Amniotic epithelial cell (primary cell): ENCODE measurements at places on chromosomes 2 and 18.

DNA sequence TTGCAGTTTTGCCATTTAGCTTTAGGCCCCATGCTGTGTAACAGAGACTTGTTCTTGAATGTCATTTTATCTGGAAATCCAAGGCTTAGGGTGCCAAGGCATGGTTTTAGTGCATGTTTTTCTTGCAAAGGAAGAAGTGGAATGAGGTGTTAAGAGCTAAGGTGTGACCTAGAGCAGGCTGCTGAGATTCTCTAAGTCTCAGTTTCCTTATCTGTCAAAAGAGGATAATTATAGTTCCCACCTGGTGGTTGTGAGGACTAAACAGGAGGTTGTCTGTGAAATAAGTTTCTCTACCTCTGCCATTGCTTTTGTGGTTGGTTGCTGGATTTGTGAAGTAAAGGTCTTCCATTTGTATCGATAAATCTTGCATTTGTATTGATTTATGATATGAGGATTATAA is 82.0 kb downstream of the TANC1 start:
- DNase-seq: no peak

DNA sequence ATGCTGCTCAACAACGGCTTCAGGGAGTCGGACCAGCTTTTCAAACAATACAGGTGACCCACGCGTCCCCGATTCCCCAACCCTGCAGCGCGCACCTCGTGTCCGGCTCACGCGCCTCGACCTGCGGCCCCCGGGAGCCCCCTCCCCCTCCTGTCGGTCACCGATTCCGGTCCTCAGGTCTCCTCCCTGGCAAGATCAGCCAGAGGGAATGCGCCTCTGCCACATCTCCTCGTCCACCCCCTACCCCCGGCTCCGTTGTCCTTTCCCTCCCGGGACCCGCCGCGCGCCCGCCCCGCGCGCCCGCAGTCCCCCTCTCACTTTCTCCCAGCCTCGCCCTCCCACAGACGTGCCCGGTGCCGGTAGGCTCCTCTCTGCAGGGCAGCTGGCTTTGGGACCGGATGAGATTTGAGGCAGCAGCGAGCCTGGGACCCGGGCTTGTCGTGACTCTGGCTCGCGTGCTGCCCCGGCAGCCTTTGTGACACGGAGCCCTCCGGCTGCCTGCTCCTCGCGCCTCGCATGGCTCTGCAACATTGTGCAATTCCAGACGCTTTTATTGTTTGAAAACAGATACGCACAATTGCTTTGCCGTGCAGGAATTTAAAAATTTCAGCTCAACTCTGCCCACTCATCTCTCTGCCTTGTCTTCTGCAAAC is 558 bp downstream of the TTC39C start:
- peak; percentile 68 for DNase-seq

- no peak for DNase-seq
These were observed 288.2 kb upstream of the SPHKAP start for GRCh38 chr2:228469721-228470120.

GRCh38 chr2:172095146-172095904 is 7.4 kb downstream of the DLX2 start:
- DNase-seq: peak; percentile 52

- DNase-seq: no peak
These were observed 81.6 kb upstream of the TMEM17 start for GRCh38 chr2:62587592-62587991.

DNA sequence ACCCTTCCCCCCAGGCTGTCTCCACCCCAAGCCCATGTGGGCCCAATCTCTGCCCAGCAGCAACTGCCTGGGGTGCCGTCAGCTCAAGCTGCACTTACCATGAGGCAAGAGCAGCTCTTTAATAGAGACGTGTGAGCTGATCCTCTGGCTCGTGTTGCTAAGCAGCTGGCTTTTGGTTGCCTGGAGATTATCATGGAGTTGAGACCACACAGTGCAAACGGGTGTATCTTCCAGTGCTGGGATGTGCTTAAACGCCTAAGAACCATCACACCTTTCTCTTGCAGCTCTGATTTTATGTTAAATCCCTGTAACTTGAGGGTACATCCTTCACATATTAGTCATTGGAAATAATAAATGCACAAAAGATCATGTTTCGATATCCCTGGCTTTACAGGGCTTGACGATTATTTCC is 271.1 kb downstream of the PRKCE start:
- DNase-seq: peak; percentile 95

- peak; percentile 23 for DNase-seq
These were observed 17.2 kb downstream of the GPC1 start for GRCh38 chr2:240452462-240453256.

GRCh38 chr18:46418663-46419260 is 238.3 kb downstream of the LOXHD1 start:
- DNase-seq: no peak

DNA sequence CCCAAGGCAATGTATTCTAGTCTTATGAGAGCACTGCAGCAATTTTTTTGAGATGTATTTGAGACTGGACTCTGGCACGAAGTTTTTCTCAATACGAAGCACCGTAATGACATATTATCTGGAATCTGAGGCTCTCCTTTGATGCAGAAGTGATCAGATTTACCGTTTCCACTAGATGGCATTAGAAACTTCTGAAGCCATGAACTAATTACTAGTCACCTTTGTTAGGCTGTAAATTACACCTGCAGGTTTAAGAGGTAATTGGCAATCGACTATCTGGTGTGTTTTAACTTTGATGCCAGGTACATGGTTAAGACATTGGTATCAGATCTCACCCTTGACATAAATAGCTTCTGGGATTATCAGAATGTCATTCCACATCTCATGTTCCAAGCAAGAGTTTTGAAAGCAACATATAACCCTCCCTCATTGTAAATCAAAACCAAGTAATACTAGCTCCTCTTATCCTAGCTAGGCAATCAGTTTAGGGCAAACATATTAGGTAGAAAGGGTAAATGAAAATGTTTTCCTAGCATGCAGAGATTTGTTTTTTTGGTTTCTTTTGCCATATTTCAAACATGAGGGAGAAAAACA is 254.6 kb upstream of the SPRED2 start:
- DNase-seq: no peak

- peak; percentile 27 for DNase-seq
These were observed 46.8 kb upstream of the EML6 start for GRCh38 chr2:54676656-54677055.

- DNase-seq: no peak
These were observed 70.5 kb downstream of the ZFP36L2 start for GRCh38 chr2:43155851-43156411.

- DNase-seq: no peak
These were observed 50.8 kb downstream of the NCK2 start for GRCh38 chr2:105795575-105795934.

- no peak for DNase-seq
These were observed 48.7 kb downstream of the DHRS9 start for GRCh38 chr2:169118060-169118459.

GRCh38 chr2:207248702-207249377 is 83.1 kb upstream of the KLF7 start:
- peak; percentile 78 for DNase-seq

DNA sequence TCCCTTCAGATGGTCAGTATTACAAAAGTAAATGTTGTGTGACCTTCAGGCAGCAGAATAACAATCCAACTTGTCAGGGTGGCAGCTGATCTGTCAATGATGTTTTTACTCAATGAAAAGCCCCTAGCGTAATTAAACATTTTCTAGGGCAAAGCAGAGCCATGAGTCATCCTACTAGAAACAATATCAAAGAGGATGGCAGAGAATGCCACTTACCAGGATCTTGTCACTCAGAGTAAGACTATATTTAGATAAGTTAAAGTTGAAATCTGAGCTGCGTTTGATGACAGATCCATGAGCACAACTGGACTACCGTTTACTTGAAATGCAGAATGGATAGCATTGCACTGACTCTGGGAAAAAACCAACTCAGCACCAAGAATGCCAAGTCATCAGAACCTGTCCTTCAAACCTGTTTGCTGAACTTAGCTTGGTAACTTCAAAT is 612.6 kb upstream of the ACVR2A start:
- DNase-seq: no peak

GRCh38 chr18:2978661-2979106 is 34.3 kb downstream of the LPIN2 start:
- peak; percentile 84 for DNase-seq

GRCh38 chr2:208025037-208025813 is at the start of gene PLEKHM3:
Gene PLEKHM3 (minus strand): TSS chr2:208025527. CDS start chr2:208001639, 23,888 bp downstream.
- peak; percentile 82 for DNase-seq

DNA sequence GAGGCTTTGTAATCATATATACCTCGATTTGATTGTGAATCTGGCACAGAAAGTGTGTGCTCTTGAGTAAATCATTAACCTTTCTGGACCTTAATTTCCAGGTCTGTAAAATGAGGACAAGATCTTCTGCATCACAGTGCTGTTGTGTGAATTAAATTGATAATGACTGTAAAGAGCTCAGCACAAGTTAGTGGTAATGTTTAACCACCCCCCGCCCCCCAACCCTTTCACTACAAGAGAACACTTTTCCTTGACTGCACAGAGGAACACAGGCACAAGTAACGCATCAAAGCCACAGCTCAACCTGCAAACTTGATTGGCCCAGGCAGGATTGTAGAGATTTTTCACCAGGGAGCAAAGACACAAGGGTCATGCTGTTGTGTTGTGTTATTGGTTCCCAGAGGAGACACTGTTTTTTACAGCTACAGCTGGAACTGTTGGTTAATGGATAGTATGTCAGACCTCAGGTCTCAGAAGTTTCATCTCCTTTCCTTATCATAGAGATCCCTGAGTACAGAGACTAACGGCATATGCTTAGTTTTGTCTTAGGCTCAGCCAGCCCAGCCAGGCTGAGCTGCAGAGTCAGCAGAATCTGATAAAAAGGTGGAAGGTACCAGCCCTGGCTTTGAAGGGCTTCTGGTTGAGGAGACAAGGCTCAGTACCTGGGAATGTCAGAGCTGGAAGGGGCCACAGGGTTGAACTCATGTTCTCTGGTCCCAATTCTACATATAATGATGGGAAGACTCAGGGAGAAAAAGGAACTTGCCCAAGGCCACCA is 10.6 kb downstream of the SETBP1 start:
- DNase-seq: no peak

DNA sequence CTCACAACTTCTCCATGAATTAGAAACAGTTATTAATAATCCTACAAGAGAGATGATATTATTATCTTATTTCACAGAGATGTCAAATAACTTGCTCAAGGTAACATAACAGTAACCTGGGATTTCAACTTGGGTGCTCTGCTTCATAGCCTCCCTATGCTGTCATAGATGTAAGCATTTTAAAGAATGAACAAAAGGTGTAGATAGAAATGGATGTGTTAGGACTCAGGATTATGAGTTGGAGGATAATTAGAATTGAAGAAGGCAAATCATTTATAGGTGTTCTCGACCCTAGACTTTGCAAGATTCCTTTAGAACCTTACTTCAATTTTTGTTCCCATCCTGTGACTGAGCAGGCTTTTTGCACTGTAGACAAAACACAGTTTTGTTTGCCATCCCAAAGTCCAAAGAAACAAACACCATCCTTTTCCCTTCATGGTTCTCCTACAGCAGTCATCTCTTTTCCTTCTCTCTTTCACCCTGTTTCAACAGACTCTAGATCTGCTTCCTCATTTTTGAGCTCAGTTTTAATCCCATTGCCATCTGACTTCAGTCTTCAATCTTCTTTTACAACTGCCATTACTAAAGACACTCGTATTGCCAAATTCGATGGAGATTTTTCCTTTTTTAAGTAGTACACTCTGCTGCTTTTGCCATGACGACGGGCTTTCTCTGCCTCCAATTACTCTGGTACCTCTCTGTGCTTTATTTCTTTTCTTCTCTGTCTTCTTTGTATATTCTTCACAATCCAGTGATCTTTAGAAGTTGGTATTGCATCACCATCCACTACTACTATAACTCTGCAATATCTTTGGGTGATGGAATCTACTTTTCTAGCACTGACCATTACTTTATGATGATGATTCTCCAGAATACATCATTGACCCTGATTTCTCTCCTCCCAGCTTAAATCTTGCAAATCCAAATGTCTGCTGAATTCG is 4.5 kb downstream of the HNMT start:
- no peak for DNase-seq

DNA sequence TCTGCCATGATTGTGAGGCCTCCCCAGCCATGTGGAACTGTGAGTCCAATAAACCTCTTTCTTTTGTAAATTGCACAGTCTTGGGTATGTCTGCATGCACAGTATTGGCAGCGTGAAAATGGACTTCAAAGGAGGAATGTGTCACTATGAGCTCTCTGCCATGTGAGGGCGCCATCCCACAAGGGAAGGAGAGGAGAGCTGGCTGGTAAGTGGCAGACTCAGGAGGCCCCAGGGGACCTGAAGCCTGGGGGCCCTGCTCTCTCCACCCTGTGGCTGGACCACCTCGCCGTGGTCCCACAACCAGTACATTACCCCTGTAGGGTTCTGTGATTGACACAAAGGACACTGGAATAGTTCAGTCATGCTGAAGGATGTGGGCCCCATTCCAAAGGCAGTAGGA is 122.1 kb downstream of the RPIA start:
- DNase-seq: no peak

GRCh38 chr2:86323273-86324021 is 14.0 kb downstream of the REEP1 start:
- DNase-seq: no peak

- DNase-seq: no peak
These were observed 418.2 kb upstream of the SLC39A10 start for GRCh38 chr2:195238826-195239225.

- DNase-seq: no peak
These were observed 27.7 kb upstream of the STEAP3 start for GRCh38 chr2:119195887-119196286.

DNA sequence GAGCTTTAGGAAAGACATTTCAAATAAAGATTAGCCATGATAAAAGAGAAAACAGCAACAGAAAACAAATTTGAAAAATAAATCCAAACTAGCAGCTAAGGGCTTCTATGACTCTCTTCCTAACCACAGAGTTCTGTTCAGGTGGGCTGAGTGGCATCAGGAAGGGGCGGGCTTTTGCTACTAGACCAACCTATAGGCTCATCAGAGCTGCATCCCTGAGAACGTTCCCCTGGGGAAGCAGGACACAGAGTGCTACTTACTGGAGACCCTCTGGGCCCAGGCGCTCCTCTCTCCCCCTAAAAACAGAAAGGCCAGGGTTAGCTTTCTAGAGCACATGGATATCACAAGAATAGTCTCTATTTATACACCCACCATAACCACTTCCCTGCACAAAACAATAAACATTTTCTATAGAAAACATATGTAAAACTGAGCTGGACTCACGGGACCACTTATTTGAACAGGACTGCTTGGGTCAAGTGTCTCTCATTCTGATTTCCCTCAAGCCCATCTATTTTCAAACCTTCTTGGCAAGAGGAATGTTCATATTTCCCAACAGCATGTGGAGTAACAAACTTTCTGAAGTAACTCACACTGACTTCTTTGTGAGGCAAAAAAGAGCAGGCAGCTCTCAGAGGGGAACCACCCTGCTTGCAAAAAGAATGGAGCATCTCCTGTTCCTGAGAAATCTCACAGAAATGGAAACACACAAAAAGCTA is 78.9 kb upstream of the LMAN1 start:
- no peak for DNase-seq

DNA sequence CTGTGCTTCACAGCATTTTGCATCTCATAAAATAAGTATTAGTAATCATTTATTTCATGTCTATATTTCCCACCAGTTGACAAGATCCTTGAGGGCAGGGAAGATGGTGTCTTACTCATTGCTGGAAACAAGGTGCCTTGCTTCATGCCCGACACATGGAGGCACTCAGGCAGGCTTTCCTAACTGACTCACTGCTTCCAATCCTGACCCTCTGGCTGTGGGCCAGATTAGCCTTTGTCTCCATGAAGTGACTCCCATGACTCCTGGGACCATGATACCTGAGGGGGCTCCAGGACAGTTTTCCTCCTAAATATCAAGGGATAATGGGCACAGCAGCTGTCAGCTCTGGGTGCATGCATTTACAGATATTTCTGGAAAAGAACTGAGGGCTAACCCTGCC is 275.1 kb downstream of the AGPS start:
- peak; percentile 34 for DNase-seq

- no peak for DNase-seq
These were observed 114.3 kb downstream of the PRKCE start for GRCh38 chr2:45765728-45766254.
